ENCODE measurements at places on chromosomes 1 and 21.

- no peak for DNase-seq
Observed at GRCh38 chr1:176885751-176886150, 278.8 kb downstream of the ASTN1 start.

DNA sequence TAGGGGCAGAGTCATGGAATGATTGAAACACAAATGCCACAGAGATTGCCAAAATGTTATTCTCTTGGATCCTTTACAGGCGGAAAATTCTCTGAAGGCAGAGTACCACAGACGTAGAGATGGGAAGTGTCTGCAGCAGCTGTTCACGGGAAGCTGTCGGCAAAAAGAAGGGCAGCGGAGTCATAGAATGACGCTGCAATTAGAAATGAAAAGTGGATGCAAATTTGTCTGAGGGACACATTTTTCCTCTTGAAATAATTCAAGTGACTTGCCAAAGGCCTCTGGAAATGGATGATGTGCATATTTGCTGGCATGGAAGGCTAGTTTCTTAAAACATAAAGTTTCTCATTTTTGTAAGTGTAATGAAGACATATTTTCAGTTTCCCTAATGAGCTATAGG, 77.5 kb upstream of the PLD5 start:
- no peak for DNase-seq

DNA sequence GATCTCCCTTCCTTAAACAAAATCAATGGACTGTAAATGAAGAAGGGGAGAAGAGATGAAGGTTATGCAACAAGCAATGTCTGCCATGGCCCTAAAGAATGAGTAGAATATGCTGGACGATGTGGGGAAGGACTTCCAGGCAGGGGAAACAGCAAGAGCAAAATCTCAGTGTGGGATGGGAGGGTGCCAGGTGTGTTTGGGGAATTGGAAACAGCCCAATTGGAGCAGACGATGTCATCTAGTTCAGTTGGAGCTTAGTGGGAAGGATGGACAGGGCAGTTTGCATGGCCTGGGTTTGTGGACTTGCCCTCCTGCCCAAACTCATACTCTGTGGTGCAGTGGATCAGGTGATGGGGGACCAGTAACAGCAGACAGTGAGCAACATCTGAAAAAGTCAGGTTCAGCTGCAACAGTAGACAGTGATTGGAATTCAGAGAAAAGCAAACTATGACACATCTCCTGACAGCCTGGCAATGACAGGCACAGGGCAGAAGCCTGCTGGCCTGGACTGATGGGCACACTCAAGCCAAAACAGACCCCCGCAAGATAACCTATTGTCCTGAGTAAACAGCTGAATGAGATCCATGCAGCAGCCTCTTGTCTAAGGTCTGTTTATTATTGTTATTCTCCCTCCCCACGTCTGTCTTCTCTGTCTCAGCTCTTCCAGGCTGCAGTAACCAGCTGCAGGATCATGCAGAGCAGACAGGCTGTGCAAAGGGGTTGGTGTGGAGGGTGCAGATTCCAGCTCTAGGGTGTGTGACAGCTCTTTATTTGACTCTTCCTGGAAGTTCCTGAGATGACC, 50.5 kb upstream of the PRELP start:
- no peak for DNase-seq

DNA sequence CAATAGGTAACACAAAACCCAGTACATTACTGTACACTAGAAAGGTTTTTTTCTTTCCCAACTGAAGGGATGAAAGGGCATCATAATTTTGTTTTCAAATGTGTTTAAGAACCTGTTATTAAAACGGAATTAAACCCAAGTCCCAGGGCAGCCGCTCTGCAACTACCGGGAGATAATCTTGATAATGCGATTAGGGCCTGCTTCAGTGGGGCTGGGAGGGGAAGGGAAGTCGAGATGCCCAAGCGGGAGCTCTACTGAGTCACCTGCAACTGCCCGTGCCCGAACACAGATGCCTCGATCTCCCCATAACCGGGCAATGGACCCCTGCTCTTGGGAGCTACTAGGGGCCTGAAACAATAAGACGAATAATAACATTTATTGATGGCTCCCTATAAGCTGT, 61.4 kb downstream of the KAZN start:
- DNase-seq = no peak

DNA sequence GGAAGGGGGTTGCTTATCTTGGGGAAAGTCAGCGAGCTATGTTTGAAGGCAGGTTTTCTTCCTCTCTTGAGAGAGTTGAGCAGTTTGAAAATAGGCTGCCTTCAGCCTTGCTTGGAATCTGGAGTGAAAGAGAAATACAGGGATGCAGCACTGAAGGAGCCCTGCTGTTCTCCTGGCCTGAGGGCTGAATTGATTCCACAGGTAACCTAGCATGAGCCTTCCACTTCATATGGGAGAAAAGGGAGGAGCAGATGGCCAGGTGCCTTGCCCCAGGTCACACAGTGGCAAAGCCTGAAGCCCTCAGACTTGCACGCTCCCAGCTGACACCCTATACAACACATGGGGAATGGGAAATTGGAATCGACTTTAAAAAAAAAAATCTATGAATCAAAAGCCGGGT, 88.0 kb upstream of the WLS start:
- no peak for DNase-seq

- DNase-seq = no peak
Observed at GRCh38 chr1:197868751-197869489, 33.5 kb upstream of the C1orf53 start.
